ENCODE measurements at places on chromosomes 16 and 17.

DNA sequence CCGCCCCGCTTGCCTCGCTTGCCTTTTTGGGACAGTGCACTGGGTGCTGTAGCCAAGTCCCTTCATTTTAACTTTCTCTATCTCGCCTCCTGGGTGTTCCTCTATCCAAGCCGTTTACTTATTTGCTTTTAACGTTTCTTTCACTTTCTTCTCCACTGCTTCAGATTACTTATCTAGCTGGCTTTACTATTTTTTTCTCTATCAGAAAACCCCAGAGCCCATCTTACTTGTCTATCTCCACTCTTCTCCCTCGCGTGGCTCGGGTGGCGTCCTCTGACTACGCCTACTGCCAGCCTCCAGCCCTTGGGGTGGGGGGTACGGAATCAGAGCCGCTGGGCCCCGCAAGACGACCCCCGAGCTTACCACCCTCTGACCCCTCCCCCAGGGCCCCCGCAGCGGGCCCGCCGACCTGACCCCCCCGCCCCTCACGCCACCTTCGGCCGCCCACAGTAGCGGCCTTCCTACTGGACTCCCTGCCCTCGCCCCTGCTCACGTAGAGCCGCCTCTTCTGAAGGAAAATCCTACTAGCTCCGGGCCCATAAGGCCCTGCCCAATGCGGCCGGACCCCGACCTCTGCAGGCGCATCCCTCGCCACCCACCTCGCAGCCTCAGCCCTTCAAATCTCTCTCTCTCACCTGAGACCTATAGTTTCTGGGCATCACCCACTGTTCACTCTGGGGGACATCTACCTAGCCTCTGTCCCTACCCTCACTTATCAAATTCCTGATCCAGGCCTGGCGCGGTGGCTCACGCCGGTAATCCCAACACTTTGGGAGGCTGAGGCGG, 1.0 kb upstream of the SLC12A4 start:
- ATAC-seq: no peak

DNA sequence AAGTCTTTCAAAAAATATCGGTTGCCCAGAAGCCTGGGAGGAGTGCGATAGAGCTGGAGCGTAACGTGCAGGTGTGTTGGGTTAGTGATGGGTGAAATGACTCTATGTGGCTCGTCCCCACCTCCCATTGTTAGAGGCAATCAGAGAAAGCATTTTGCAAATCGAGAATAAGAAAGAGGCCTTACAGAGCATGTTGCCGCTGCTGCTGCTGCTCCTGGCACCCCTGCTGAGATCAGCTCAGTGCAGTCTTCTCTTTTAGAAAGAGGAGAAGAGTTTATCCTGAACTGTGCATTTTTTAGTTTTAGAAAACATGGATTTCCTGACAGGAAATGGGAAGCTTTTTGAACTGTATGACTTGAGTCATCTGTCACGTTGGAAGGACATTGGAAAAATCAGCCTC, 774.5 kb upstream of the RBFOX1 start:
- no peak for ATAC-seq

- no peak for ATAC-seq
These were observed at the start of gene OR1D2 for GRCh38 chr17:3104322-3104721. TSS of gene OR1D2 (minus strand) at chr17:3104422. CDS start at chr17:3092996, 11,426 bp downstream.

DNA sequence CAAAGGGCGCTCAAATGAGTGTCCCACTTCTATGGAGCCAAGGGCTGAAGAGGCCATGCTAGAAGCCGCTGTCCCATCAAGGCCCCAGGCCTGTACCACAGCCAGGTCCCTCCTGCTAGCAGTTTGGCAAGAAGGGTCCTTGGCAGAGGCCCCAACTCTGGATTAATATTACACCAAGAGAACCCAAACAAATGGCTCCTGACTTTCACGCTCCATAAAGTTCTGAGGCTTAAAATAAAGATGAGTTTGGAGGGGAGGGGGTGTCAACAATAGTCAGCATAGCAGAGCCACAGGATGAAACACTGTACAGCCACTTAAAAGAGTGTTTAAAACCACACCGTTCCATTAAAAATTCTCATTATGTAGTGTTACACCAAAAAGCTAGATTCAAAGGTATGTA, 30.5 kb downstream of the CUEDC1 start:
- no peak for ATAC-seq

- ATAC-seq: peak; percentile 11
These were observed 1.7 kb downstream of the AOC2 start for GRCh38 chr17:42845918-42846593.

Data from gastroesophageal sphincter (tissue), 4 donors.